Left renal cortex interstitium (tissue), 4 donors: ENCODE measurements at places on chromosomes 6 and 20. TPM values are rescaled to one million over a fixed set of nuclear protein-coding genes. Genes with fewer than 3 reads are reported as not detected.

The PRR18 gene
- 0.30 TPM for polyA plus RNA-seq

The CALHM4 gene
- polyA plus RNA-seq, result 0.46 TPM

The FOXC1 gene
- 94.2 TPM for polyA plus RNA-seq

The MYBL2 gene
- 30.8 TPM for polyA plus RNA-seq

The SLC12A5 gene
- polyA plus RNA-seq, result 1.7 TPM

The CCM2L gene
- 6.6 TPM for polyA plus RNA-seq

The RPP40 gene
- 11.7 TPM for polyA plus RNA-seq

The HLA-DQA1 gene
- 5.7 TPM for polyA plus RNA-seq

The RAD21L1 gene
- not detected for polyA plus RNA-seq

The GNAS-AS1 gene
- polyA plus RNA-seq, result 1.6 TPM

The GPX5 gene
- not detected for polyA plus RNA-seq

The MC3R gene
- polyA plus RNA-seq, result not detected

The SOX18 gene
- 7.1 TPM for polyA plus RNA-seq

The MLIP gene
- polyA plus RNA-seq, result 0.93 TPM

The SLC17A2 gene
- polyA plus RNA-seq, result 1.2 TPM

The BANF2 gene
- not detected for polyA plus RNA-seq

The FHL5 gene
- 0.58 TPM for polyA plus RNA-seq
